Stimulated activated CD4-positive, alpha-beta T cell treated with anti-CD3 and anti-CD28 coated beads, Interleukin-1b, Interleukin-23, amount 100 ng/mL, for 1 hour (primary cell): ENCODE measurements at places on chromosomes 5 and 9.

DNA sequence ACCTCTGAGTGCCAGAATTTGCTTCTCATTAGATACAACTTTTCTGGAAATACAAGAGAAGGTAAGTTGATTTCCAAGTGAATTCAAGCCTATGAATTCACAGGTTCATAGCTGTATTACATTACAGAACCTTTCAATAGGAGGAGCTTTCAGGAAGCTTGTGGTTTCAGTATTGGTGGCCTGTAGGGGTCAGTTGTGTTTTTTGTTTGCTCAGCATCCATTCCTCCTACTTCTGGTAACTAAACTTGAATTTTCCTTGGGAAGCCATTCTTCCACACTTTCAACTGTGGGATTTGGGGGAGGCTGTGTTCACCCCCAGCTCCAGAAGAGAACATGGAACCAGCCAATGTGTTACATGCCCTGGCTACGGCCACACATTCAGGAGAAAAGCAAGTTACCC lies 5.6 kb upstream of the CYSTM1 start:
- no peak for DNase-seq

DNA sequence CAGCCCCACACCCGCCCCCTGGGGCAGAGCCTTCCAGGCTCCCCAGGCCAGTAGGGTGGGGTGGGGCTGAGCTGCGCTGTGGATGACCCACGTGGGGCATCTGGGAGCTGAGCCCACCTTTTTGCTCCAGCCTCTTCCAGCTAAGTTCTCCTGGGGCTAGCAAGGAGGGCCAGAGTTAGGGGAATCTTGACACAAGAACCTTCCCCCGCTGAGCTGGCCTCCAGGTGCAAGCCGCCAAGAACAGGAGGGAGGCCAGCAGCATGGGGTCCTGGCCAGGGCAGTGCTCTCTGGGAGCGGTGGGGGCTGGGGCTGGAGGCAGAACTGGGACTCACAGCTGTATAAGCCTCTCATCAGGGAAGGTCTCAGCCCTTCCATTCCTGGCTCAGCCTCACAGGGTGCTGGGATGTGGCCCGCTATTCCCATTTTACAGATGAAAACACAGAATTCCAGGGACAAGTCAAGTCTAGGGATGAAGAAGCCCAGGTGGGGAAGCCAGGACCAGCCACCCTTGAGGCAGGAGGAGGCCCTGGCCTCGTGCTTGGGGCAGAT lies 21.5 kb downstream of the SARDH start:
- DNase-seq: no peak

- no peak for DNase-seq
Measured at GRCh38 chr9:78519786-78520185, 222.9 kb downstream of the PSAT1 start.

GRCh38 chr5:176817369-176817840 lies 7.0 kb downstream of the UNC5A start:
- DNase-seq: no peak

GRCh38 chr5:181047288-181047687 lies 7.2 kb downstream of the BTNL9 start:
- no peak for DNase-seq

GRCh38 chr5:138775034-138775433 lies 21.8 kb downstream of the CTNNA1 start:
- no peak for DNase-seq

DNA sequence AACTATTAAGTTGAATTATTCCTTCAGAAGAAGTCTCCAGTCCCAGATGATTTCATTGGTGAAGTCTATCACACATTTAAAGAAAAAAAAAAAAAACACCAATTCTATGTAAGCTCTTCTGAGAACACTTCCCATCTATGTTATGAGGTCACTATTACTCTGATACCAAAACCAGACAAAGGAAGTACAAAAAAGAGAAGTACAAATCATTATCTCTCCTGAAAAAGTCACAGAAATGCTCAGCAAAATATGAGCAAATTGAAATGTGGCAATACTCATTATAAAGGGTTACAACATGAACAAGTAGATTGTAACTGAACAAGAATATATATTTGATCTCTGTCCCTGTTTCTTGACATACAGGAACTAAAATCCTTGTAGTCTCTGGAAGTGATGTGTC lies 280.4 kb downstream of the TLE1 start:
- DNase-seq: no peak

GRCh38 chr5:31381299-31381698 lies 150.6 kb downstream of the DROSHA start:
- no peak for DNase-seq

- no peak for DNase-seq
Measured at GRCh38 chr9:131840751-131841702, 101.2 kb upstream of the RAPGEF1 start.

- no peak for DNase-seq
Measured at GRCh38 chr5:31651241-31651640, 12.3 kb downstream of the PDZD2 start.

- no peak for DNase-seq
Measured at GRCh38 chr5:174354571-174354970, 309.1 kb downstream of the NSG2 start.

DNA sequence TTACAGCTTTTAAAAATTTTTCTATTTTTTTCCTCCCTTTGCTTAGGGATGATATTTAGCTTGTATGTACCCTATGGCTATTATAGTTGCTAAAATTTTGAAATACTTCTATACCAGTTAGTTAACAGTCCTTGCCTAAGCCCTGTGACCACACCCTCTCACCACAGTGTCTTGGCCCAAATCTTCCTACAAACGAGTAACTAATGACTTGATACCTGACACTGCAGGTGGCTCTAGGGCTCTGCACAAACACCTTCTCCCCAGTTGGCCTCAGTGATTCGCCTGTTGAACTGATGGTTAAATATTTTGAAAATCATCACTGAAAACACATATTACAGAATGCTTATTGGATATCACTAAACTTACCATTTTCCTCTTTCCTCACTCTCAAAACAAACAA lies 449.6 kb upstream of the CHD1 start:
- DNase-seq: no peak

- DNase-seq: no peak
Measured at GRCh38 chr5:29304545-29304944, 1888.9 kb upstream of the CDH6 start.

DNA sequence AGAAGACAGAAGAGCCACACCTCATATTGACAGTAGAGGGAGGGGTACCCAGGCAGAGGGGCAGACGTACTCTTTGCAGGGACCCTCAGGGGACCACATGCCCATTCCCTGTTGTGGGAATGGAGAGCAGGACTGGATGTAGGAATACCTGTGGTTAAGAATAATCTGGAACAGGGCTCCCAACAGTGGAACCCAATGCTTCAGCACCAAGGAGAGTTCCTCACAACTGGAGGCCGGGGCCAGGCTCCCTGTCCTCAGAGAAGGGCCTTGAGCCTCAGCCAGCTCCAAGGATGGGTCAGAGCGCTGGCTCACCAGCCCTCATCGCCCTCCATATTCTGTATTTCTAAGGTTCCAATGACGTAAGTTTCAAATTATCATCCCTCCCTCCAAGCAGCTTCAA lies 7.4 kb upstream of the SHC3 start:
- DNase-seq: no peak

DNA sequence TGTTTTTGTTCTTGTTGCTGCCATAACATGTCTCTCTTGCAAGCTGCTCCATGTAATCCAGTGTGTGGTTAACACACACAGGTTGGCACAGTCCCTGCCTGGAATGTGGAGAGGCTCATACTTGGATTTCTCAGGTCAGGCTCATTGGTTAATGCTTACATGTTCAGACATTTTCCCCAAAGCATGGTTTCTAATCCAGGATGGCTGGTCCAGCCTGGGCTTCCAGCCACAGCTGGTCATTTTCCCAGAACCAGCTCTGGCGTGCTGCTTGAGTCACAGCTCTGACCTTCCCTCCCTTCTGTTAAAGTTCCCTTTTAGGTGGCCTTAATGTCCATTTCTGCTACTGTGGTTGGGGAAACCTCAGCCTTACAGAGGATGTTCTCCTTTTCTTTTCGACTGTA lies 294.3 kb downstream of the TAF11L14 start:
- no peak for DNase-seq

DNA sequence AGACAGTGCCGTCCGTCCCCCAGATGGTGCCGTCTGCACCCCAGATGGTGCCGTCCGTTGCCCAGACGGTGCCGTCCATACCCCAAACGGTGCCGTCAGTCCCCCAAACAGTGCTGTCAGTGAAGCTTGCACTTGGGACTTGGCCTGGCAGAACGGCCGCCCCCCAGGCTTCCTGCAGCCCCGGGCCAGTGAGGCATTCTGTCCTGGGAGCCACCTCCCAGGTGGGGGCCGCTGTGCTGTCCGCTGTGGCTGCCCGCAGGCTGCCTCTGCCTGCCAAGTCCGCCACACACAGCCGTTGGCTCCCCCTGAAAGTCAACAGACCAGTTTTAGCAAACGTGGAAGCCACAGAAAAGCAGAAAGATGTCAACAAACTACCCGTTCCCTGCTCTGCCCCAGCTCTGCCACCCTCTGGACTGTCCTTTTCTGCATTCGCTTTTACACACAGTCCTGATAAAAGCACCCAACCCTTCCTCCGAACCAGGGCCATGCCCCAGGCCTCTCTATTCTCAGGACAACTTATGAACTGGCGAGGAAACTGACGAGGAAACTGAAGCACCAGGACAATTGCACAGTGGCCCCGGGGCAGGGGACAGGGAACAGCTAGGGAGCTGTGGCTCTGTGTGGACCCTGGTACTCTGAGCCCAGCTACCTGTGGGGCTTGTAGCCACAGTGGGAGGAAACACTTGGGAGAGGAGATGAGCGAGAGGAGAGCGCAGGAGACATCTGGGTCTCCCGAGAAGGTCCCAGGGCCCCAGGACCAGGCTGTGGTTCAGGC lies 39.6 kb upstream of the RXRA start:
- no peak for DNase-seq

DNA sequence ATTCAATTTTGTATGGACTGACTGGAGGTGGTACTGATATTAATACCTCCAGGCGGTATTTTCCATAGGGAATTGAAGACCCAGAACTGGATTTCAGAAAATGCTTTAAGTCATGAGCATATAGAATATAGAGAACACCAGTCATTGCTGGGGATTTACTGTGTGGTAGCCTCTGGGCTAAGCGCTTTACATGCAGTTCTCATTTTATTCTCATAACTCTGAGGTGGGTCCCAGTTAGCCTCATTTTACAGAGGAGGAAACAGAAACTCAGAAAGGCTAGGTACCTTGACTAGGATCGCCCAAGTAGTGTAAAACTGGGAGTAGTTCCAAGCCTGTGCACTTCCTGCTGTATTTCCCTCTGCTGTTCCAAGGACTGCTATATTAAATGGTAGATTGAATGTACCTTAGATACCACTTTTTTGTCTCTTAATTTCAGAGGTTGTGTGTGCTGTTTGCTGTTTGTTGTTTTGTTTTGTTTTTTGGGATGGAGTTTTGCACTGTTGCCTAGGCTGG lies 13.8 kb downstream of the SLC44A1 start:
- no peak for DNase-seq

DNA sequence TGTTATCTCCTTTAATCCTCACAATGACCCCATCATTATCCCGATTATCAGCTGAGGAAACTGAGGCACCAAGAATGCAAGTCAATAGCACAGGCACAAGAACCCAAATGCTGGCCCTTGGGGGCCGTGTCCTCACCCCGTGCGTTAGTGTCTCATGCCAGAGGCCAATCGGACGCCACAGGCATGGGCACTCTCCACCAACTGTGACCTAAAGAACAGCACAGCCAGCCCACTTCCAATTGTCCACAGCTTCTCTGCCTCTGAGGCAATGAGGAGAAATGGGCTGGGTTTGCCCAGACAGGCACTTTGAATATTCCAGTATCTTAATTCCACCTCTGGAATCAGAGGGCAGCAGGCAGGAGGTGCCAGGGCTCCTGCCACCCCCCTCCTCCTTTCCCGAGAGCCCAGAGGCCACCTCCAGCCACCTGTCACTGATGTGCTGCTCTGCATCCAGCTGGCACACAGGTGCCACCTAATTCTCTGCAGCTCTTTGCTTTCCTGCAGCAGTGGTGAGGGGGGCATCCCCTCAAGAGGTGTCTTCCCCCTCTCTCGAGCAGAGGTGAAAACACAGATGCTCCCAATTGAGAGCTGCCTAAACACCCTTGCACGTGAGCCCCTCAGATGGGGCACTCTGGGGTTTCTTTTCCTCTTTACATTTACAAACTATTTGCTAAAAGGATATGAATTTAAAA lies 107.5 kb downstream of the ROR2 start:
- DNase-seq: no peak

GRCh38 chr9:14932641-14933040 lies 22.4 kb upstream of the FREM1 start:
- DNase-seq: no peak
